ENCODE measurements at places on chromosomes 1 and 21. TPM values are rescaled to one million over a fixed set of nuclear protein-coding genes. Genes with fewer than 3 reads are reported as not detected.

GRCh38 chr1:236530959-236531358, 7.2 kb downstream of the LGALS8 start:
- no peak for DNase-seq

DNA sequence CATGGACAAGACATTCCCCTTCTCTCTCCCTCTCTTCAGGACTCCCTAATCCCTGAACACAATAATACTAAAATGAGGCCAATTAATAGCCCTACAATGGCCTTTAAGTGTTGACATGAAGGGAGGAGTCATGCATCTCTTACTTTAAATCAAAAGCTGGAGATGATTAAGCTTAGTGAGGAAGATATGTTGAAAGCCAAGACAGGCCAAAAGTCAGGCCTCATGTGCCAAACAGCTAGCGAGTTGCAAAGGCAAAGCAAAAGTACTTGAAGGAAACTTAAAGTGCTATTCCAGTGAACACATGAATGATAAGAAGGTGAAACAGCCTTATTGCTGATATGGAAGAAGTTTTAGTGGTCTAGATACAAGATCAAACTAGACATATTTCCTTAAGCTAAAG, 49.5 kb upstream of the CD46 start:
- no peak for DNase-seq

DNA sequence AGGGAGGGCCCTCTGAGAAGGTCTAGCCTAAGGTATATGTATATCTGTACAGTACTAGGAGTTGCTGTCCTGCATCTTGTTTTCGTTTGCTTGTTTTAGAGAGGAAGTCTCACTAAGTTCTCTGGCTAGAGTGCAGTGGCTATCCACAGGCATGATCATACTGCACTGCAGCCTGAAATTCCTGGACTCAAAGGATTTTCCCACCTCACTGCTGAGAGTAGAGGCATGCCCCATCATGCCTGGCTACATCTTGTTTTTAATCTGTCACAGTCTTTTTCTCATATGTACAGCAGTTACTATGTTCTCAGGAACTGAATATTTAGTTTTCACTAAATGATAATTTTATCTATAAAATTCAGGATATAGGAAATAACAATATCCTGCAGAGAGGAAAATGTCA, 15.3 kb upstream of the PYHIN1 start:
- DNase-seq, result no peak

DNA sequence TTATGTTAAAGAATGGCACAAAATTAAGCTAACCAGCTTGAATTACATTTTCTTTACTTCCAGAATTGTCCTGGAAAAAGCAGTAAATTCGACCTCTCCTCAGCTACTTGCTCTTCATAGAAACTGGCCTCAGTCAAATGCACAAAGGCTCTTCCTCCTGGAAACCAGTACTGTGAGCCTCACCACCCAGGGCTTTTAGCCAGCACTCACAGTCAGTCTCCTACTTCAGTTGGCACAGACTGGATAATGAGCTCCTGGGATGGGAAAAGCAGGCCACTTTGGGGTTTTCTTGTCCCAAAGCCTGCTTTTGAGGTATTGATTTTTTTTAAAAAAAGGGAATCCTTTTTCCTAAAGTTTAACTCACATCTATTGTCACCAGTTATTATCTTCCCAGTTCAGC, 40.4 kb downstream of the SCYL3 start:
- DNase-seq, result no peak

Gene VASH2
- 0.94 TPM for total RNA-seq

Measured in sciatic nerve (tissue), 2 donors.